ENCODE measurements at places on chromosomes 1 and 21.

DNA sequence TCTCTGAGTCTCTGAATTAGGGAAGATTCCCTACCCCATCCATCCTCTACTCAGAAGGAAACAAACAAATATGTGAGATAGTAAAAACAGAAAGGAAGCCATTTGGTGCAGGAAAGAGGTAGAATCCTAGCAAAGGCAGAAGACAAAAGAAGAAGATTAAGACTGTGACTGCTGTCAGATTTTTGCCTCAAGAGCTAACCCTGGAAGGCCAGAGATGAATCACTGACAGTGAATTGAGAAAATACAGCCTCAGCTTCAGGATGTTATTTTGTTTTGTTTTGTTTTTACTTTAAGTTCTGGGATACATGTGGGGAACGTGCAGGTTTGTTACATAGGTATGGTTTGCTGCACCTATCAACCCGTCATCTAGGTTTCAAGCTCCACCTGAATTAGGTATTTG, 31.7 kb downstream of the DSTYK start:
- no peak for DNase-seq

DNA sequence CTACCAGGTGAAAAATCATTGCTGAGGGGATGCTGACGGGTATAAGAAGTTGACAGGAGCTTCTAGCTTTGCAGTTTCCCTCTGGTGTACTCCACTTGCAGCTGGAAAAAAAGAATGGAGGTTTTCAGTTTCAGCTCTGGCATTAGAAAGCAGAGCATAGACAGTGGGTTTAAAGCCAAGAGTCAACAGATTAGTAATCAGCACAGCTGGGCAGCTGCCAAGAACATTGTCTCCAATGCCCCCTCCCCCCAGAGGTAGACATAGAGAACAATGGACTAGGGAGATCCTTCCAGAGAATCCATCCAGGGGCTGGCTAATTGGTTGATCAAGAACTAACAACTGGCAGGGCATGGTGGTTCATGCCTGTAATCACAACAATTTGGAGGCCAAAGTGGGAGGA, 10.1 kb upstream of the ZBTB8B start:
- DNase-seq = no peak

GRCh38 chr1:192530254-192530653, 45.3 kb upstream of the RGS1 start:
- no peak for DNase-seq

- no peak for DNase-seq
These were observed 244.6 kb upstream of the MAP1LC3C start for GRCh38 chr1:242243472-242243871.

- no peak for DNase-seq
These were observed 148.7 kb upstream of the SPAG17 start for GRCh38 chr1:118333601-118334210.

DNA sequence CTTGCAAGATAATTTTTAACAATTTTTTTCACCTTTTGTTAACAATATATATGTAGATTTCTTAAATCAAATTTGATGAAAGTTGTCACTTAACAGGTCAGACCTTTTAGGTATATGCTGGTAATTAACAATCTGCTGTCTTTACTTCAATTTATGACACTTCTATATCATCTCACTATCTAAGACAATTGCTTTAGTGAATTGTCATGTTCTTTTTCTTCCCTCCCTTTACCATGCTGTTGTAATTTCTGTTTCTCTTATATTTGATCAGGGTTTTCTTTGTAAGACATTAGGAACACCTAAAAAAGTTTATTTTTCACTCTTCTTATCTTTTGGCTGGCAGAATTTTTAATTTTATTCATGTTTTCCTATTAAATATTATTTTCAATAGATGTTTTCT, 2.0 kb downstream of the IFI16 start:
- DNase-seq = no peak

Data from activated CD4-positive, alpha-beta T cell treated with anti-CD3 and anti-CD28 coated beads, Interleukin-2, amount 10 ng/mL, durations not matched to agents 7 days and 5 days (primary cell).